ENCODE measurements at places on chromosomes 16 and 17. TPM values are rescaled to one million over a fixed set of nuclear protein-coding genes. Genes with fewer than 3 reads are reported as not detected.

Gene DUXB
- not detected for total RNA-seq

Gene GLIS2
- total RNA-seq: 0.08 TPM

Gene MFSD6L
- not detected for total RNA-seq

Gene CORO6
- 7.5 TPM for total RNA-seq

- peak; percentile 57 for DNase-seq
These were observed 37.1 kb downstream of the YWHAE start for GRCh38 chr17:1362964-1363363.

DNA sequence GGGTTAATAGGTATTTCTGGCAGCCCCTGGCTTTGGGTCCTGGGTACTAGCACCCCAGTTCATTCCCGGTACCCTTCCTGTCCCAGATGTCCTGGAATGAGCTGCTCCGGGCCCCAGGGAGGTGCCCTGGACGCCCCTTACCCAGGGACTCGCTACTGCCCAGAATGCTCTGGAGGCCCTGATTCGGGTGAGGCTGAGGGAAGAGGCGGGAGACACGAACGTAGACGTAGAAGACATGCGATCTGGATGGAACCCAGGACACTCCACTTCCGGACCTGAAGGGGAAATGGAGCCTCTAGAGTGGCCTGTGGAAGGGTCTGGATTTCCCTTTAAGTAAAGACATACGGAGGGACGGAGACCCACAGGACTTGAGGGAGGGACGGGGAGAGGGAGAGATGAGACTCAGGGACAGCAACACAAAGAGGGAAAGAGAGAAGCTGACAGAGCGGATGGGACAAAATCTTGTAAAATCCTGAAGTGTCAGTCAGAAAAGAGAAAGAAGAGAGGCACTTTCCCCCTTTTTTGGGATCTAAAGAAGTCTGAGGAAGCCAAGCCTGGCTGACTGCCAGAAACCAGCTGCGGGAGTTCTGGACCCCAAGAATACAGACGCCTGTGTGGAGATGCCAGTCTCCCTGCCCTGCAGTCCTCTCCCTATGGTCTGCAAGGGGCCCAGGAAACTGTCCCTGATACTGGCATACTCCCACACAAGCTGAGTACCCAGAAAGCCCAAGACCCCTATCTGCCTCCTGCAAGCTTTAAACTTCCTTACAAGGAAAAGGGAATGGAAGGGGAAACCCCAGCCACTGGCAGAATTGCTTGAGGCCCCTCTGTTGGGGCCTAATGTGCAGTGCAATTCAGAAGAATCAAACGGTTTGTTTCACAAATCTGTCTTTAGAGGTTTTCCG lies 1.0 kb upstream of the HOXB13 start:
- no peak for DNase-seq

DNA sequence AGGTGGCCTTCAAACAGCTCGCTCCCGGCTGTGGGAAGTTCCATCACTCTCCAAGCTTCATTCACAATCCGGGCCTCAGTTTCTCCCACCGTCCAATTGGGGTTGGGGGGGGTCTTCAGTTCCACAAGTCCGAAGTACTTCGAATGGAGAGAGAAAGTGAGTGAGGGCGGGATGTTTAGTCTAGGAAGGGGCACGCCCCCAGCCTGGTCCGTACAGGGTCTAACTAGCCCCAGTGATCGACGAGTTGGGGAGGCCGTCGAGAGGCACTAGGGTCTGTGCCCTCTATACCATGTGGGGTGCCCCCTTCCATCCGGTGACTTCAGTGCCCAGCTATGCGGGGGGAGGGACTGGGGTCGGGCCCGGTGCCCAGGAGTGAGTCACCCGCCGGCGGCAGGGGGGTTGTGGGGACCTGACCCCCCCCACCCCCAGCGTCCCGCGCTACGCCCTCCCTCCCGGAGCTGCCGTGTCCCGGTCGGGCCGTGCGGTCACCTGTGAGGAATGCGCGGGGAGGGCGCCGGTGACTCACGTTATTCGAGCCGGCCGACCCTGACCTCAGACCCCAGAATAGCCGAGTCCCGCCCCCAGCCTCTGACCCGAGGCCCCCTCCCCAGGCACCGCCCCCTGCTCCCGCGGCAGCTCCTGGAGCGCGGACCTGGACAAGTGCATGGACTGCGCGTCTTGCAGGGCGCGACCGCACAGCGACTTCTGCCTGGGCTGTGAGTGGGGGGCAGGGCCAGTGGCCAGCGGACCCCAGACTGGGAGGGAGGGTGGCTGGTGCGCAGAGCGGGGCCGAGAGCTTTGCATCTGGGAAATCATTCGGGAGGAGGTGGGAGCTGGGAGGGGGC lies 658 bp downstream of the TNFRSF12A start:
- DNase-seq: peak; percentile 44

DNA sequence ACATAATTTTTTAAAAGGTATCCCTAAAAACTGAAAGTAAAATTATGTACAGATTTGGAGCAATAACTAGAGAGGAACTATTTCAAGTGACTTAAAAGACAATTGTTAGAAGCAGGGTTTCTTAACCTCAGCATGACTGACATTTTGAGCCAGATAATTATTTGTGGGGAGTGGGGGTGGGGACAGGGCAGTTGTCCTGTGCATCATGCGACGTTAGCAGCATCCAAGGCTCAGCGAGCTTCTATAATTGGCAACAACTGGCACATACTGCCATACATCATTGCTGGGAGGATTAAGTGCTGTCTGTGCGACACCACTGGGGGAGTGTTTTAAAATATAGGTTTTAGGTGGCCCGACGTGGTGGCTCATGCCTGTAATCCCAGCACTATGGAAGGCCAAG lies 27.1 kb downstream of the GABARAPL2 start:
- no peak for DNase-seq

DNA sequence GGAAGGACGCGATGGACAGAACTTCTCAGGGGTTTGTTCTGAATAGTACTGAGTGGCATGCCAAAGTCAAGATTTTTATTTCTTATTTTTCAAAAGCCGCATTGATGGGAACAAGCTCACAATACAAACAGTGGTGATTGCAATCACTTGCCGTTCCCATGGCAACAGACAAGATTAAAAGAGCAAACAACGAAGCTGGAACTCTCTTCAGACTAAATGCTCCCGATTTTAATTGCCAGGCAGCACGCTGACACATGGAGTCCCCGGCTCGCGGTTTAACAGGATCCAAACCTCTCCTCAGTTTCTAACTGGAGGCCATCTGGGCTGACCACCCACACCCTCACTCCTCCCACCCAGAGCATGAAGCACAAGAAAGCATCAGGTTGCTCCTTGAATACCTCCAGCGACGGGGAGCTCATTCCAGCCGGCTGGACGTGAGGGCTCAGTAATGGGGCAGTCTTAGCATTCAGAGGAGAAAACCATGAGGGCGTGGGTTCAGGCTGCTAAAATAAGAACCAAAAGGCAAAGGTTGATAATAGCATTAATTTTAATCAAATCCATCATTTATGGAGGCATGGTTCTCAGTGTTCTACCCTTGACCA lies 41.5 kb downstream of the AIPL1 start:
- no peak for DNase-seq

- no peak for DNase-seq
These were observed 595.2 kb downstream of the TOX3 start for GRCh38 chr16:51951668-51952298.

DNA sequence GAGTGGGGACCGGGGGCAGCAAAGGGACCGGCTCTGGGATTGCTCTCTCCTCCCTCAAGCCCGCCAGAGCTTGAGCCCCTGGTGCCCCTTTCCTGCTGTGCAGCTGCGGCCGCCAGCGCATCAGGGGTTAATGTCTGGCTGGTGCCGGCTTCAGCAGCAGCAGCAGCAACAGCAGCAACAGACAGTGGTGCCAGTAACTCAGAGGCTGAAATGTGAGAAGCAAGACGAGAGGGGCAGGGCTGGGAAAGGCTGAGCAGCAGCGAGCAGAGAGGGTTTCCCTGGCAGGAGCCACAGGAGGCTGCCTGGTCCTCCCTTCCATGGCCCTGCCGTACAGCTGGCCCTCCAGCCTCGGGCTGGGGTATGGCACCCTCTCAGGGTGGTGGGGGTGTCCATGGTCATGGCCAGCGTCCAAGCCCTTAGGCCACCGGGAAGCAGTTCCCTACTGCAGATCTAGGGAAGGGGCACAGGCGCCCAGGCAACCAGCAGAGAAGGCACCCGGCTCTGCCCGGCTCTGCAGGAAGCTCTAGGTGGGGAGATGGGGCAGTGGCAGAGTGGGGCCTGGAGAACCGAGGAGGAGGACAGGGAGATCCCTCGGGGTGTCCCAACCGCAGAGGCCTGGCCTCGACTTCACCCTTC lies 21.1 kb upstream of the TFAP4 start:
- no peak for DNase-seq

DNA sequence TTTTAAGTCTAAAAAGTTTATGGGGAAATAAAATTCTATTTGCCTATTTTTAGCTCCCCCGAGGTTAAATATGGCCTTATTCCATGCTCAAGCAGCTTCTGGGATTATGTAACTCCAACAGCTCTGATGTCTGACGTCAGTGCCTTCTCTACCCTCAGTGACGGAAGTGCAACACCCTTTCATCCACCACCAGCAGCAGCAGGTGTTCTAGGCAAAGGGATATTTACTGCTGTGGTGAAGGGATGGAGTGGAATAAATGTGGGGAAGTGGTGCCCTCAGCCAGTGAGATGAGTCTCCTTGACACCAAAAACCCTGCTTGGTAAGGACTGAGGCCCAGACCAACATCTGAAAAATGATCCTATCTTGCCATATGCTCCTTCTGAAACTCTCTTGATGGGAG lies 247.4 kb downstream of the SHISA9 start:
- no peak for DNase-seq

DNA sequence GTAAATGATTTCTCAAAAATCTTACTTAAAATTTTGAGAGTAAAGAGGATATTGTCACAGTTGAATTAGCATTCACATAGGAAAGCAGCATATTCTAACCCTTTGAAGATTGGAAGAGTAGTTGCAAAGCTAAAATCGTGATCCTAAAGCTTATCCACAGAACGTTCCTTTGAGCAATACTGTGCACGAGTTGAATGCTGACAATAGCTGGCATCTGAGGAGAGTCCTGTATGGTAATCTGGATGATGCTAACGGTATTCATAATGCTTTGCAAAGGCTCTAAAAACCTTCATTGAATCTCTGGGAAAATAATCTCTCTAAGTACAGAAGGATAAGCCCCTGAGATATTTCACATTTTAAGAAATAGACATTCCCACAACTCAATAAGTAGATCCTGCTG lies 354.6 kb downstream of the CDH8 start:
- DNase-seq: no peak

- DNase-seq: no peak
These were observed 47.6 kb downstream of the MYH13 start for GRCh38 chr17:10325031-10325695.

GRCh38 chr17:78705071-78705470 lies 77.0 kb downstream of the CYTH1 start:
- no peak for DNase-seq

Data from OCI-LY7 (cell line).